ENCODE measurements at places on chromosomes 5 and 9.
A peak's percentile ranks its signal among the peaks of the same experiment; 100 is the strongest.

GRCh38 chr5:14492331-14492964 is 89.1 kb upstream of the OTULINL start:
- no peak for DNase-seq

DNA sequence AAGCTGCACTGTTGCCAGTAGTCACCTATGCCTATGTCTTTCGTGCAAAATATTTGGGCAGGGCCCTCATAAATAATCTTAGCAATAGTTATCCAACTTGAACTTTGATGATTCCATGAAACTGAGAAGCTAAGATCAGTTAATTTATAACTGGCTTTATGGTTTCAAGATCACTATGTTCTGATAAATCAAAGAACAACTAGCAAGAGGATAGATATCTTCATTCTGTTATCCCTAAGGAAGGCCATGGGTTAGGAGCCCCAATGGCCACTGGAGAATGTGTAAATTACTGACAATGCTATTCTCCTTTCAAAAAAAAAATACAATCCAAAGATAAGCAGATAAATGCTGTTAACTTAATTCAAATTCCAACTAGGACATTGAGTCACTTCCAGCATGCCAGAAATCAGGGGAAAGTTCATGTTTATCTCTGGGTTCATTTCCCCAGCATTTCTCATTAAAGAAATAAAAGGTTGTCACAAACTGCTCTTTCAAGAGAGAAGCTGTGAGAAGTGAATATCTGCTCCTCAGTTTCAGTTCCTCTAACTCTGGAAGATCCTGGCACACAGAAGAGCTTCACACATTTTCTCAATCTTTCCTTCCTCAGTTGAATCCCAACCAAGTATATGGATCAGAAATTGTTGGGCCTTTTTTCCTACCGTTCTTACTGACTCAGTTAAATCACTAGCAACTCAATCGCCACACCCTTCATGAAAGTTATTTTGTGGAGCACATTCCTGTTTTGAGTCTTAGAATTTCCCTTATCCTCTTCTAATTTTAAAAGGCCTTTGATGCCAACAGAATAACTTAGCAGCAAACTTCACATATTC is 59.6 kb upstream of the SLC1A1 start:
- DNase-seq = no peak

DNA sequence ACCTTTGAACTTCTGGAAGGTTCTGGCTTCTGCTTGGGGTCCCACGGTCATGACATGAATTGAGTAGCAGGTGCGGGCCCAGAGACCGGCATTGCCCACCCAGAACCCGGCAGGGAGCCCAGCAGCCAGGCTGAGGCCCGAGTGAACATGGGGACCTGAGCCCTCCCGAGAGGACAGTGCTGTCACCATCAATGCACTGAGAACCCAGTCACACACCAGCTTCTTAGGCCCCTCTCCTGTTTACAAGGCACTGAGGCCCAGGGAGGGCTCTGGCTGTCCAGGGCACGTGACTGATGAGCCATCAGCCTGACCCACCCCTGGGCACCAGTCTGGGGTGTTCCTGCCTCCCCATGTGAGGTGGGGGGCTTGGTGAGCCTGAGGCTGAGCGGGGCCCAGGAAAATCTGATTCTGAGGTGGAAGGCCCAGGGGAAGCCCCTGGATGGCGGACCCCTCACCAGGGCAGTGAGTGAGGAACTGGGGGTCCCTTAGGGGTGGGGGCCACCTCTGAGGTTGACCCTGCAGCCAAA is 60.3 kb upstream of the RNU6ATAC start:
- no peak for DNase-seq

- no peak for DNase-seq
Measured at GRCh38 chr5:168883281-168883741, 304.1 kb upstream of the PANK3 start.

GRCh38 chr9:4762108-4762885 is 21.3 kb upstream of the AK3 start:
- DNase-seq = peak; percentile 58

- DNase-seq = no peak
Measured at GRCh38 chr9:14670718-14671117, 22.5 kb downstream of the ZDHHC21 start.

DNA sequence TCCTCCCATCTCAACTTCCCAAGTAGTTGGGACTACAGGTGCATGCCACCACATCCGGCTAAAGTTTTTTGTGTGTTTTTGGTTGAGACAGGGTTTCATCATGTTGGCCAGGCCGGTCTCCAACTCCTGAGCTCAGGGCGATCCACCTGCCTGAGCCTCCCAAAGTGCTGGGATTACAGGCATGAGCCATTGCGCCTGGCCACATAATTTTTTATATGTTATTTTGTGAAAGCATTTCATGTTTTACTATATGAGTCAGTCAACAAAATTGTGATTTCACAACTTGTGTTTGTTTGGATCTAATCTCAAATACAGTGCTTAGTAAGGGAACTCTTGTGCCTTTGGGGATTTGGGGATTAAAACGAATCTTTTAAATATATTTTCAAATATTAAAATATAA is 20.0 kb upstream of the FAM120AOS start:
- DNase-seq = no peak

DNA sequence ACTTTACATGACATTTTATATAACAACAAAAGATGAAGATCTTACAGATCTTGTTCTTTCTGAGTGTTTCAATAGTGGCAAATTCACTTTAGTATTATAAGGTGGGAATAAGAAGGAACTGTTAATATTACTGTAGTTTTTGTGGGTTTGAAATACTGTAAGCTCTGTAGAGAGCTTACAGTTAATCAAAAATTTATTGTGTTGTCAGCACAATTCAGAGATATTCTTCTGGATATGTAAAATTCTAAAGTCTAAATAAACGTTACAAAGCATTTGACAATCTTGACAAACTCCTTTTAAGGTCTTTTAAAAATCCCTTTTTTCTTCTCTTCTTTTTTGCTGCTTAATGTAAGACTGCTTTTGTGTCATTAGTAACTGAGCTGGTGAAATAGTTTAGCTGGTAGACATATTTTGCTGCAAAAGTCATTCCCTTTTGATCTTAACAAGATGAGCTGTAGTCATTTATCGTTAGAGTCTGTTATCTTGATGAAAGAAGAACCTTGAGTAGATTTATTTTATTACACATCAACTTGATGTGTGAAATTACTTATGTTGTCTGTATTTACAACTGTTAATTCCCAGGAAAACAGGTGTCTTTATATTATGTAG is 186.0 kb downstream of the WDR70 start:
- DNase-seq = no peak

DNA sequence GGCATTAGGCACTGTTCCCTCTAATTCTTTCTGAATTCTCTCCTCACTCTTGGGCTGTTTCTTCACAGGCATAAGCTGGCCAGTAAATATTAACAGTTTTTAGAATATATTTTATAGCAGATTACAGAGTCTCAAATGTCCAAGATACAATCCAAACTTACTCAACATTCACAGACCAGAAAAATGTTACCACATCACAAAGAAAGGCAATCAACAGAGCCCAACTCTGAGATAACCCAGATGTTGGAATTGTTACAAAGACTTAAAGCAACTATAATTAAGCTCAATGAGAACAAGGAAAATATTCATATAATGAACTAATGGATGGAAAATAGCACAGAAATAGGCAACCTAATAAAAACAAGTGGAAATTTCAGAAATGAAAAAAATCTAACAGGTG is 401.1 kb upstream of the RGMB start:
- DNase-seq = no peak

- DNase-seq = no peak
Measured at GRCh38 chr5:171697221-171698102, 88.2 kb upstream of the SMIM23 start.

DNA sequence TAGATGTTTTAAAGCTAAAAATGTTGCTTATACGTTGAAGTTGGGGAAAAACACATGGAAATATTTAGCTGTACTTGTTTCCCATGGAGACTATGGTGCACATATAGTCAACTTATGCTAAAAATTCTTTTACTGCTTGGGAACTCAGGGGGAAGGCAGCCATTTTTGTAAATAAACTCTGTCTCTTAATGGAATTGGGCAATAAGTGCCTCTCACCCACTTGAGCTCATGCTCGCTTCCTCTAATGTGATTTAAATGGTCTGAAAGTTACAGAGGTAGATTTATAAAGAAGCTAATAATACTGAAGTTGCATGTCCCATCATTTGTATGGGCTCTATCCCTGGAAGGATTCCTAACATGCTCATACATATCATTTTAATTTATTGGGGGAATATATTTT is 523.8 kb downstream of the RASEF start:
- no peak for DNase-seq

DNA sequence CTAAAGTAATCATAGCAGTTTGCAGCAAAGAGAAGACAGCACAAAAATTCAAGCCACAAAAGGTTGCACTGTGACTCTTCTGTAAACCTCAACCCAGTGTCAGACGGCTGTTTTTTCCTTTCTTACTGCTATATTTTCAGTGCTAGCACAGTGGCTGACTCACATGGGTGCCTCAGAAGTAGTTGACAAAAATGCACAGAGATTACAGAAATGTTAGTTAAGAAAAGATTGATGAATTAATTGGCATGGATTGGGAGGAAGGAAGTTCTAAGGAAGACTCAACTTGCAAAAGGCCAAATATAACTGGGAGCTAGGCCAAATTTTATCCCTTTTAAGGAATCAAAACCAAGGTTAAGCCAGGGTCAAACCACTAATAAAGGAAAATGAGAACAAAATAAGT is 43.7 kb upstream of the ITGA1 start:
- DNase-seq = peak; percentile 6

- no peak for DNase-seq
Measured at GRCh38 chr5:9429691-9430215, 116.1 kb downstream of the SEMA5A start.

DNA sequence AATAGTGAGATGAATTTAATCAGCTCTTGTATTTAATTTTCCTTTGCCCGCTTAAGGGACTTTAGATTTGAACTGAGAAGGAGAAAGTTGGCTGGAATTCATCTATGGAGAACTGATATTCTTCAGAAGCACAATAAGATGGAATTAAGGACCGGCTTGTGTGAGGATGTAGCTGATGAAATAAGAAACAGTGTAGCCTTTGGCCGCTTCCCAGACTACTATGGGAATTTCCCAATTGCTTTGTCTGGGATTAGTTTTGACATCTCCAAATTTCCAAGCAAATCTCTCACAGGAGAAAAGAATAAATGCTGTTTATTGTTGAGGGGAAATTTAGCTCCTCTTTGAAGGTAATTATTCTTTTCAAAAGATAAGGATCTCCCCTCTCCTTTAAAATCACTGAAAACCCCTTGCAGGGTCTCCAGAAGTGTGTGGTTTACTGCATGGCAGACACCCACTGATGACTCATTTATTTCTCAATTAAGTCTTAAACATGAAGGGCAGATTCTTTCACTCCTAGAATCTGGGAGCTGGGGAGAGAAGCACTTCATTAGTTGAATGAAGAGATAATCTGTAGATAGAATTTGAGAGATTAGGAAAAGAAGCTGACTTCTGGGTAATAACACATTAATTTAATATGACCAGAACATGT is 606.5 kb upstream of the ADAMTS16 start:
- no peak for DNase-seq

DNA sequence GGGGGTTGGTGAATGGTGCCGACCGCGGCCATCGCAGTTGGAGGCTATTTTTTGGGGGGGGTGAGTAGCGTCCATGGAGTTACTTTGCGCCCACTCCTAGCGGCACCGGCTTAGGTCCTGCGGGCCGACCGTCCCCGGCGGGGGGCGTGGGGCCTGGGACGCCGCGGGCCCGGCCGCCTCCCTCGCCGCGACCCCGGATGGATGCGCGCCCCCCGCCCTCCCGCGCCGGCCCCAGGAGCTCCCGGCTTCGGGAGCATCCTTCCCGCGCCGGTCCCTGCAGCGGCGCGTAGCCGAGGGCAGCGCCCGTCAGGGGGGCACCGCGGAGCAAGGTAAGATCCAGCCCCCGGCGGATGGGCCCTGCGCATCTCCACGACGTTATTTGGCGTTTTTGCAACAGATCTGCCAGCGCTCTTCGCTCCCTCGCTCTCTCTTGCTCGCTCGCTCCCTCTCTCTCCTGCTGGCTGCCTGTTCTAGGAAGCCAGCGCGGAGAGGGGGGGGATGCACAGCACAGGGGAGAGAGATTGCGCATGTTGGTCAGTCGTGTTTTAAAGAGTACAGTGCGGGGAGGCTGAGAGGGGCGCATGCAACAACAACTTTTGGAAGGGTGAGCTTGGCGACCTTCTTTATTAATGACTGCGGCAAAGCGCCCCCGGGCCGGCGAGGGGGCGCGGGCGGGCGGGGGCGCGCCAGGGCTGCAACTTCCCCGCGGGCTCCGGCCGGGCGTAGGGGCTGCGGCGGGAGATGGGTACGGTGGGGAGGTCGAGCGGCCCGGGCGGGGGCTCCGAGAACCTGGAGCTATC is 413 bp downstream of the JADE2 start:
- no peak for DNase-seq

GRCh38 chr5:76204713-76205112 is 121.5 kb downstream of the SV2C start:
- no peak for DNase-seq

GRCh38 chr5:72248410-72248981 is 71.5 kb downstream of the MRPS27 start:
- no peak for DNase-seq

DNA sequence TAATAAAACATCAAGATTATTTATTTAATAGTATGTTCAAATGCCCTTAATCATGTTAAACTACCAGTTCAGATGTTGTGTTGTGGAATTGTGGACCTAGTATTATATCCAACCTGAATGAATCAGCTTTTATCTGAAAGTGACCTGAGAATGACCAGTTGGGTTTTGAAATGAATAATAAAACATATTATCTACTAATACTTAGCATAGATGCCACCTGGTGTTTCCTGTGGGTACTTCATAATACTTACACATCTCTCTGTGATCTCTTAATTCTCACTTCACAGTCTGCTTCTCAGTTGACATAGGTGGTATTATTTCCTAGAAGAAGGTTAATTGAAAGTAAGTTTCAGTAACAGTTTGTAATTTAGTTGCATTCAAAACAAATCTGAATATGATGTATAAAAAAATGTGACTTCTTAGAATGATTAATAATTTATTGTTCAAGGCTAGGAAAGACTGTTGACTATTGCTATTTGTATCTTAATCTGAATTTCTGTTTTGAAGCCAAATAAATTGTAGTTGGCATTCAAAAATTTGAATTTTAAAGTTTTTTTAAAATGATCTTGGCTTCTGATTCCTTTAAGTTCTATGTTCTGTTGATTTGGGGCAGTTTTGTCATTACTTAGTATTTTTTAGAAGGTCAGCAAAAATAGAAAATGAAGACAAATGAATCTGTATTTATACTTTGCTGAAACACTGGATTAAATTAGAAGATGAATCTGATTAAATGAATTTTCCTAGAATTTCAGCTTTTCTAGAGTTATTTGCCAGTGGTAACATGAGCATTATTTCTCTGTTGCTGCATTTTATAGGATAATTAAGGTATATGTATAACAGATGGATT is 48.2 kb downstream of the KIF2A start:
- no peak for DNase-seq

- DNase-seq = no peak
Measured at GRCh38 chr5:8864053-8864452, 681.8 kb downstream of the SEMA5A start.

DNA sequence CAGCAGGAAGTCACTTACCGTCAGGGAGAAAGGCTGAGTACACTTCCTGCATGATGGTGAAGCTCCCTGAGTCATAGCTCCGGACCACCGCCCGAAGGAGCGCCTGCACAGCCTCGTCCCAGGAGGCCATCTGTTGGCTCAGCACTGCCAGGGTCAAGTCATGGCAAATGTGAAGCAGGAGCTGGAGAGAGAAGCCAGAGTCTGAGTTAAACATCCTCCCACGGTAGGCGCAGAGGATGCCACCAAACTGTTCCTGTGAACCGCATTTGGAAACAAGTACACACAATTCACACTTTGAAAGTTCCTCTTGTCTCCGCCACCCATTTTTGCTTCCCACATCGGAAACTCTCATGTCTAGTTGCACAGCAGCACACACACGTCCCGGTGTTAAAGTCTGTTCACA is 33.9 kb downstream of the CNOT8 start:
- no peak for DNase-seq

Measured in activated naive CD8-positive, alpha-beta T cell treated with anti-CD3 and anti-CD28 coated beads, Interleukin-2, amount 50 U/mL, for 16 hours (primary cell).